ENCODE measurements at places on chromosomes 3 and 15.

DNA sequence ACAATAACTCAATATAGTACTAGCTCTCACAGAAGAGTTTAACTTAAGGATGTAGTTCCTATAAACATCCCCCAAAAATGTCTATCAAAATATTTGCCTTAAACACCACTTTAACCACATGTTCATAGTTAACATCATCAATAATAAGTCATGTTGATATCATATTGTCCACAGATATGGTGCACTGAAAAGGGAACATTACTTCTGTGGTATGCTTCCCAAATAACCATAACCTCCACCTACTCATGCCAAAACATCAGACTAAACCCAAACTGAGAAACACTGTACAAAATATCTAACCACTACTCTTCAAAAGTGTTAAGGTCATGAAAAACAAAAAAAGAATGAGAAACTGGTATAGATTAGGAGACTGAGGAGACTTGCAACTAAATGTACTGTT lies 32.9 kb downstream of the SLC4A7 start:
- peak; percentile 45 for DNase-seq

DNA sequence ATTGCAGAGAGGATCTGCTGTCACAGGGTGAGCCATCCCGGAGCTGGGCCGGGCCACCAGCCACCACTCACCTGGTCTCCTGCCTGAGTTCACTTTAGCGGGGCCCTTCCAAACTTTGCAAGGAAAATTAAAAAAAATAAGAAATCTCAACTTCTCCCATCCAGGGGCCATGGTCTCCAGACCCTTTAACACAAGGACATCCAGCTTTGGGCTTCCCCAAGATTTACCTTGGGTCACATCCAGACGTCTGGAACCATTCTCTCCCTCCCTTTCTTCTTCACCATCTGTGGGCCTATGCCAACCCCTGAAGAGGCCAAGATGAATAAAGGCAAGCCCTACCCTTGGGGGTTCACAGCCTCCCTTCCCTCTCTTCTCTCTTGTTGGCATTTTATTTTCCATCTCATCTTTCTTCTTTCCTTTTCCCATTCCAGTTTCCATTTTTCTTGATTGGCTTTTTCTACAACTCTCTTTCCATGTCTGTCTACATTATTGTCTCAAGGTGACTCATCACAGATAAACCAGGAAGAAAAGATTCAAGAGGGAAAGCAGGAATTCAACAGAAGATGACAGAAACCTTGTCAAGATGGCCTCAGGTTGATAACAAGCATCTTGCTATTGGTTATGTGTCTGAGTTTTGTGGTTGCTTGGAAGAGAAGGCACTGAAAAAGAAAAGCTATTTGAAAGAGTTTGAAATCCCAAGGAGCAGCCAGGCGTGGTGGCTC lies 49.5 kb downstream of the ITGA11 start:
- DNase-seq, result peak; percentile 49

DNA sequence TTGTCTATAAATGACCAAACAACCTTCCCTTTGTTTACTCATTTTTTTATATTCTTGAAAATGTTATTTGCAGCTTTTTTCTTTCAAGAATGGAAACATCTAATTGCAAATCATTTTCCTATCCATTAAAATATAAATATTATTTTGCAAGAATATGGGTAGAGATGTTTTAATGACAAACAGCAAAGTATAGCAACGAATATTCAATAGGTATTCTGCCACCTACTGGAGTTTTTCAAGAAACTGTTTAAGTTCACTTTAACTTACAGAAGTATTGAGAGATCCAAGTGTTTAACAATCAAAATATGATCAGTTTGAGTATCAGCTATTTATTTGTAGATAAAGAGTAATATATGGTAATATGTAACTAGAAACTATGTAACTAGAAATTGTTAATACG lies 6.9 kb upstream of the EOGT start:
- DNase-seq, result no peak

DNA sequence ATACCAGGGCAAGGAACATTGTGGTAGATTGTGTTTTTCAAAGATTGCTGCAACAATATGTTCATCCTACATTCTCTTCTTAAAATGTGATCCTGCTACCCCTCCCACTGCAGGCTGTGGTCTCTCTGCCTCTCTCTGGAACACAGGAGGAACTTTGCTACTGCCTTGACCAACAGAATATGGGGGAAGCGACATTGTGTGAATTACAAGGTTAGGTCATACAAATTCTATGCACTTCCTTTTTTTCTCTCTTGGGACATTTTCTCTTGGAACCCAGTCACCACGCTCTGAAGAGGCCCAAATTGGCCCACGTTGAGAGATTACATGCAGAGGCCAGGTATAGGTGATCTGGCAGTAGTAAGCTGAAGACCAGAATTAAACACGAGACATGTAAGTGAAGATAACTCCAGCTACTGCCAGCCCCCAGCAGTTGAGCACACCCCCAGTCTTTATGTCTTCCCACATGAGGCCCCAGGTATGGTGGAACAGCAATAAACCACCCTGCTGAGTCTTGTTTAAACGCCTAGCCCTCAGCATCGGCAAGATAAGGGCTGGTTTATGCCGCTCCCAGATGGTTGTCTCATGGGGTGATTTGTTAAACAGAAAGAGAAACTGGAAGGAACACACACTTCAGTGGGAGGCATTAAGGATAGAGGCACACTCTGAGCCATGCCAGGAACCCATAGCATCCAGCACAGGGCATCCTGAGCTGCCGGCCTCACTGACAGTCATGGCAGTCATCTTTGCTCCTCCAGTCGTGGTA lies 59.9 kb downstream of the FAM43A start:
- no peak for DNase-seq

DNA sequence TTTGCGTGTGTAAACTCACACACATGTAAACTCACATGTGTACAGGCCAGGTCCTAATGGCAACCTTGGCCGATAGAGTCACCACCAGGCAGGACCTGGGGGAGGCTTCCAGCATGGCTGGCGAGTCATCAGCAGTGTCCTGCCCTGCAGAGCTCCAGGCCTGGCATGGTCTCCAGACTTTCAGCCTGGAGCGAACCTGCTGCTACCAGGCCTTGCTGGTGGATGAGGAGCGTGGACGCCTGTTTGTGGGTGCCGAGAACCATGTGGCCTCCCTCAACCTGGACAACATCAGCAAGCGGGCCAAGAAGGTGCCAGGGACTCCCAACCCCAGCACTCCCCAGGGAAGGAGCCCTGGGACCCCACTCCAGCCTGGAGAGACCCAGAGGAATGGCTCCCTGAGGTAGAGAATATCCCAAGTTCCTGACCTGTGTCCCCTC lies 1.0 kb downstream of the SEMA3B start:
- no peak for DNase-seq

DNA sequence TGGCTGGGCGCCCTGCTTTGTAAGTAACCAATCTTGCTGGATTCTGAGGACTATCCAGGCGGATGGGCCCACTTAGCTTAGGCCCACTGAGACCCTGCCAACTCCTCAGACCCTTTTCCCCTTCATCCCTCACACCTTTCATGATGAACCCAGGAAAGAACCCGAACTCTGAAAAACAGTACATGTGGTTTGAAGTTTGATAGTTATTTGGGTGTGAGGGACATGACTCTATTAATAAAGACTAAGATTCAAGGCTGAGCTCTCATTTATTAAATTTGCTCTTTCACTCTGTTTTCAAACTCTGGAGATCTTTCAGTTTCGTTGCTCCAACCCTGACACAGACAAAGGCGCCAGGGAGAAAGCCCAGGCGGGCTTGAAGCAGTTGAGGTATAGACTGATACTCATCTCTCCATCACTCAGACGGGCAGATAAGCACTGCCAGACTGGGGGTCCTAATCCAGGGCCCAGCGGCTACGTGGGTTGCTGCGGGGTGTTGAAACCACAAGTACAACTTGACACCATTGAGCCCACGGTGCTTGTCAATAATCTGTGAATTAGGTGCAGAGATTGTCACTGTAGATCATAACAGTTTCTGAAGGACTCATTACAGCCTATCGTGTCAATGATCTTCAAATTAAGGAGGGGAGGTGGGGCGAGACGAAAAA lies 7.2 kb upstream of the SOX2 start:
- no peak for DNase-seq

GRCh38 chr3:186070550-186070949 lies 38.3 kb downstream of the ETV5 start:
- no peak for DNase-seq

DNA sequence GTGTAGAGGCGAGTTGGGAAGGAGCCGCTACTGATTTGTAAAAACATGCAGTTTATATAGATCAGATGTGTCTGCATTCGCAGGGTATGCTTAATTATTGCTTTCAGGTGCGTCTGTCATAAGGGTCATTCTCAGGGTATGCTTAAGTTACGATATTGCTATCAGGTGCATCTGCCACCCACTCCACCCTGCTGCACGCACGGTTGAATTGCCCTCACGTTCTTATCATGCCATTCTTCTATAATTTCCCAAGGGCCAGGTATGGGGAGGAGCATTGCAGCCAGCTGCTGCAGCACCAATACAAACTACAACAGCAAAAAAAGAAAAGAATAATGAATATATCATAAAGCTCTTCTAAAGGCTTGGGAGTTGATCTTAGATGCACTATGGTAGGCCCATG lies 230.0 kb downstream of the KBTBD8 start:
- DNase-seq, result no peak

GRCh38 chr15:72249142-72249810 lies 18.3 kb upstream of the PKM start:
- no peak for DNase-seq

DNA sequence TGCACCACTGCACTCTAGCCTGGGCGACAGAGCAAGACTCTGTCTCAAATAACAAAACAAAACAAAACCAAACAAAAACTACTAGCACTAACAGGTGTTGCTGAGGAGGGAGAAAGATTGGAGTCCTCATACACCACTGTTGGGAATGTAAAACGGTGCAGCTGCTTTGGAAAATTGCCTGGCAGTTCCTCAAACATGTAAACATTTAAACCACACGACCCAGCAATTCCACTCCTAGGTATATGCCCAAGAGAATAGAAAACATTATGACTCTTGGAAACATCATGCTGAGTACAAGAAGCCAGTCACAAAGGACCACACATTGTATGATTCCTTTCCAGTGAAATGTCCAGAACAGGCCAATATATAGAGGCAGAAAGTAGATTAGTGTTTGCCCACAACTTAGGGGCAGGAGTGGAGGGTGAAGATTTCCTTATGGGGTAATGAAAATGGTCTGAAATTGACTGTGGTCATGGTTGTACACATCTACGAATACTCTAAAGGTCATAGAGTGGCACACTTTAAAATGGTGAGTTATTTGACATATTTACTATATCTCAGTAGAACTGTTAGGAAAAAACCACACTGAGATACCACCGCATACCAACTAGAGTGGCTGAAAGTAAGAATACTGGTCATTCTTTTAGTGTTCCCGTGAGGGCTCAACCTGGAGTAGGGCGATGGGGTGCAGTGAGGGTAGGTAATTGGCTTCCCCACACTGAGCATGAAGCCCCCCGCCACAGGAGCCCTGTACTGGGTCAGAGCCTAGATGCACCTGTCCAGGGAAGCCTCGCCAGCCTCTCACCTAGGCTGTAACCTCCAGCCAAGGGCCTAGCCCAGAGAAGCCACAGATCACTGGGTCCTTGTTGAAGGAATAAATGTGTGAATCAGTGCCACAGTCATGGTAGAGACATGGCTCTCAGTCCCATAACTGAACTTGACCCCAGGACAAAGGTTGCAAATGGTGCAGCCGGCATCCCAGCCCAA lies 131.1 kb downstream of the NUP210 start:
- DNase-seq, result no peak

- no peak for DNase-seq
These were observed 1561.6 kb downstream of the OTOL1 start for GRCh38 chr3:163058031-163058854.

- DNase-seq, result peak; percentile 87
These were observed 63.1 kb downstream of the FOXP1 start for GRCh38 chr3:71520161-71521020.

DNA sequence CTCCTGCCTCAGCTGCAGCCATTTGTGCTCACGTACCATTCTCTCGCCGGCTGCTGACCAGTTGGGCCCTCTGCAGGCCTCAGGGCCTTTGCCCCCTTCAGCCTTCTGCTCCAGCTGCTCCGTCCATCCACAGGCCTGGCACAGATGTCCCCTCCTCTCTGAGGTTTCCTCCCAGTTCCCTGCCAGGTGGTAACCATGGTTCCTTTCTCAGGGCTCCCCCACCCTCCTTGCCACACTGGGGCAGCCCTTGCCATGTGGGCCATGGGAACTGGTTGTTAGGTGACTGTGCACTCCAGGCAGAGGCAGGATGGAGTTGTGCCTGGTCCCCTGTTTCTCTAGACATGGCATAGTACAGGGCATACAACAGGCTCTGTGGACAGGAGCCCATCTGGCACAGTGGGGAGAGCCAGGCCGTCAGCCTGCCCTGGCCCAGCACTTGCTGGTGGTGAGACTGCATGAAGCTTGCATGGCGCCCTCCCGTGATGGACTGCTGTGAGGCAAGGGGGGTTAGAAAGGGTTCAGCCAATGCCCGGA lies 148.9 kb downstream of the DNAJB8 start:
- DNase-seq, result no peak

DNA sequence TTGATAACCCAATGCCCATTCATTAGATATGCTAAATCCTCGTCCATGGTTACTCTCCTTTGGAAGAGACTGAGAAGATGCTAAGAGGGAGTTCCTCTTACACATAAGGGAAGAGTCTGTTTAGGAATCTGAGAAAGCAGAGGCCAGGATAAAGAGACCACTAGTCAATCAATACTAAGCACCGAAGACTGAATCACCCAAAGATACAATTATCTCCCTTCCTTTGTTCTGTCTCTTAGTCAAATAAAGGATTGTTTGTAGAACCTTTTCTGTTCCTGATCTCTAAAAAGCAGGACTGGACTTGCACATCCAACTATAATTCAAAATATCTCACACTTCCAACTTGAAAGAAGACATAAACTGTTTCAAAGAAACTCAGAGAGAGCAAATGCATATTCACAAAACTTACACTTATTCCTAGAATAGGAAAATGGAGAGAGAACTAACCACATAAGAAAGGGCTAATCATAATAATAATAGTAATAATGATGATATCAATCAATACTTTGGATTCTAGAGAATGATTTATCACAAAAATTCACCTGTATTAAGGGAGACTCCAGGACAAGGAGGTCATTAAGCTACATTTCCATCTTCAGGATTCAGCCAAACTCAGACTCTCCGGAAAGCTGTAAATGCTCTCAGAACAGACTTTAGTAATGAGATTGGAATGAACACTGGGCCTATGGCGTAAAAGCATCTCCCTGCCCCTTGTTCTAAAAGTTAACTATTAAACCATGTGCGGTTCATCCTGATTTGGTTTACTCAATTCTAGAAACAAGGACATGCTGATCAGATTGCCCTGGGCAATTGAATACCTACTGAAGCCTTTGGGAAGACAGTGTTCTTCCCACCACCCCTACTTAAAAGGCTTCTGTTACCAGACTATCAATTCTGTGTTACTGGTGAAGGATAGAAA lies 401.5 kb downstream of the ZBTB20 start:
- peak; percentile 62 for DNase-seq

DNA sequence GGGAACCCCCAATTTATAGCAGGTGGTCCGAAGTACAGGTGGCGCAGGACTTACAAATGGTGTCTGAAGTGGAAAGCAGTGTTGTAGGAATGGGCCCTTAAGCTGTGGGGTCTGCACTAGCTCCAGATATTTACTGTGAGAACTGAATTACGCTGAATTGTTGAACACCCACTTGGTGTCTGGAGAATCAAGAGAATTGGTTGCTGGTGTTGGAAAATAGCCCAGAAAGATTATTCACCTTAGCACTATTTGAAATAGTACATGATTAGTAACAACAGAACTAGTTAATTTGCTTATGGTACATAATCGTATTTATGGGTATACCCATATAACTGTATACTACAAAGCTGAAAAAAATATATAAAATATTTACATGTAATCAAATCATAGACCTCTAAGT lies 64.8 kb downstream of the ADAM10 start:
- peak; percentile 20 for DNase-seq

- no peak for DNase-seq
These were observed 97.2 kb downstream of the LIPC start for GRCh38 chr15:58529041-58529440.

GRCh38 chr15:28260722-28261121 lies 61.3 kb downstream of the HERC2 start:
- DNase-seq, result no peak
